ENCODE measurements at places on chromosomes 5 and 9.

DNA sequence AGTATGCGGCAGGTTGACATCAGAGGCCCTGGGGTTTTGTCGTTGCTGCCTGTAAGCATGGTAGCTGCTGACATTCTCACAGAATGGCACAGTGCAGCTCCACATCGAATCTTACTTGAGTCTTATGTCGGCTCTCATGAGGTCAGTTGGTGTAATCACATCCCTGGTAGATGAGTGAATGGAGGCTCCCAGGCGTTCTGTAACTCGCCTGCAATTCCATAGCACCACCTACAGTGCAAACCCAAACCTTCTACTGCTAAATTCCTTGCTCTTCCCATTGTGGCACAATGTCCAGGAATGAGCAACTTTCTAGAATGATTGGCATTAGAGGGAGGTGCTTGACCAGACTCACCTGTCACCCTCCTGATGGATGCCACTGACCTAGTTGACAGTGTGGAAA is 578.4 kb downstream of the CCDC171 start:
- DNase-seq = no peak

DNA sequence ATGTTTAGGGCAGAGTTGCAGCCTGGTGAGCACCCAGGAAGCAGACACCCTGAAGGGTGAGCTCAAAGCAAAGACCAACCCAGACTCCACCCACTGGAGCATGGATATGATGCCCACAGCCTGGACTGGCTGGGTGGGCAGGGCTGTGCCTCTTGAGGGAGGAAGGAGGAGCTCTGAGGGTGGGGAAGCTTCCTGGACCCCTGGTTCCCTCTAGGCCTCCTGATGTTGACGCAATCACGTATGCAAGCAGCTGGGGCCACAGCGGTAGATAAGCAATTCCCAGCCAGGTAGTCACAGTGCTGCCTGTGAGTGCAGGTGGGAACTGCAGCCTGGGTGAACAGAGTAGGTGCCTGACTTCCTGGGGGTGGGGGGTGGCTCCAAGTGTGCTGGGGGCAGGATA is 271.5 kb downstream of the CDK5RAP2 start:
- DNase-seq = no peak

GRCh38 chr5:115070737-115071136 is 99.0 kb downstream of the TRIM36 start:
- no peak for DNase-seq

GRCh38 chr9:36828611-36829013 is 205.5 kb downstream of the PAX5 start:
- no peak for DNase-seq

DNA sequence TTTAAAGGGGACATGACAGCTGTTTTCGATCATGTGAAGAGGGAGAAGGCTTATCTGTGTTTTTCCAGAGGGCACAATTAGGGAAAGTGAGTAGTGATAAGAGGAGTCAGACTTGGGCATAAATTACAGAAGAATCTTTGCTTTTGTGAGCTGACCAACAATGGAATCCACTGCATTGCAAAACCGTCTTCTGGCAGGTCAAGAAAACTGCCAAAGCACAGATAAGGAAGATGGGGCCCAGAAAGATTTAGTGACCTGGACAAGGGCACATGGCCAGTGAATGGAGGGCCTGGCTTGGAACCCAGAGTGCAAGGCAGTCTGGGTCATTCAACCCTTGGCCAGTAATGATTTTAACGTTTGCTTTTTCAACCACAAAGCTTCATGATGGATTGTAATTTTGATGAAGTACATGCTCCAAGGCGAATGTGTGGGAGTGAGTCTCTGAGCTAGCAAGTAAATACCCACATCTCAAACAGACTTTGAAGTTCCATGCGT is 153.2 kb upstream of the MAST4 start:
- no peak for DNase-seq

- DNase-seq = no peak
These were observed 62.5 kb upstream of the ITGA1 start for GRCh38 chr5:52725065-52725746.

- DNase-seq = no peak
These were observed 26.9 kb upstream of the SH3PXD2B start for GRCh38 chr5:172481011-172481800.

DNA sequence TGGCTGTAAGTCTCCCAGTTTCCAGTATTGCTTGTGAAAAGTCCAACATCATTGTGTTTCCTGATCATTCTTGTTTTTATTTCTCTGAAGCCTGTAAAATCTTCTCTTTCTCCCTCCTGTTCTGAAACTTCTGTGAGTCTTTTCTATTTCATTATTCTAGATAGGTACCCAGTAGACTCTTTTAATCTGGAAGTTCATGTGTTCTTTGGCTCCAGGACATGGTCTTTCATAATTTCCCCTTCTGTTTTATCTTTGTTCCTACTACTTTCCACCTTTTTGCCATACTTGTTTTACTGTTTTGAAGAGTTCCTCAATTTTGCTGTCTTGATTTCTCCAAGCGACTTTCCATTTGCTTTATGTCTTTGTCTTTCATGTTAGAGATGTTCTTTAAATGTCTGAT is 168.1 kb downstream of the APBA1 start:
- no peak for DNase-seq

DNA sequence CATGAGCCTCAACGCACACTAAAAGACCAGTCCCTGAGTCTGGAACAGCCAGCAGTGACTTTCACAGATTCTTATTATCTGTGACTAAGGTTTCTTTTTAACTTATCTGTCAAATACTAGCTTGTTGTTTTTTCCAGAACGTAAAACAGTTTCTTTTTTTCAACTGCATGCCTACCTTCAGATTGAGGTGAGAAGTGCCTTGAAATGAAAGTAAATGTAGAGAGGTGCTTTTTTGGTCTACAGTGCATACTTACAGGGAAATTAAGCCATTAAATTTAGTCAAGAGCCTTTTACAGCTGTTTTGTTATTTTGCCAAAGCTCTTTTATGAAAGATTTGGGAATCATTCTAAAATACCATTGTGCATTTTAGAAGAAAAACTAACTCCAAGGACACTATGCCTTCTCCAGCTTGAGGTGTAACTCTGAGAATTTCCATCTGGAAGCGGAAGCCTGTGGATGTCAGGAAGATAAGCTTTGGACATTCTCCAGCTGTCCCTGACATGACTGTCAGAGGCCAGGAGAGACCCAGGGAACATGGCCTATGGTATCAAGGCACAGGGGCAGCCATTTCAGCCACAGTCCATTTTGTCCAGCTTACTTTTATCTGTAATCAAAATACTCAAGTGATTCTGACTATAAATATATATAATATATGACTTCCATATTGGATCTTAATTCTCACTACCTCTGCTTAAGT is 230.3 kb downstream of the GLIS3 start:
- DNase-seq = no peak

GRCh38 chr5:61805101-61805500 is 473.0 kb downstream of the ZSWIM6 start:
- DNase-seq = no peak

- DNase-seq = no peak
These were observed 38.9 kb upstream of the HMGCS1 start for GRCh38 chr5:43352131-43352530.

DNA sequence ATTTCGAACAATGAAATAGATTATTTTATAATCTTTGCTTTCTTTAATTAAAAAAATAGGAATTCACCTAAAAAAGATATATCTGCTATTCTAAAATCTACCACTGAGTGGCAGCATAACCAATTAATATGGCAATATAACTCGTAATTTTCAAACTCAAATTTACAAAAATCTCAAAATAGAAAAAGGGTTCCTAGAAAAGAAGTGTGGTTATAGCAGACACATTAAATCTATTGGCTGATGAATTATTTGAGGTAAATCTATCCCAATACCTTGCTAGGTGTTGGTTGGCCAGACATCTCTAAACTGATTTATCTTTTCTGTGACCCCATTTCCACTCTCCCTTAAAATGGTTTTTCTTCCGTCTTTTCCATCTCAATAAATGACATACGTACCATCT is 30.2 kb upstream of the NRG2 start:
- DNase-seq = no peak

- DNase-seq = no peak
These were observed 28.8 kb downstream of the FBXL17 start for GRCh38 chr5:108353087-108353486.

DNA sequence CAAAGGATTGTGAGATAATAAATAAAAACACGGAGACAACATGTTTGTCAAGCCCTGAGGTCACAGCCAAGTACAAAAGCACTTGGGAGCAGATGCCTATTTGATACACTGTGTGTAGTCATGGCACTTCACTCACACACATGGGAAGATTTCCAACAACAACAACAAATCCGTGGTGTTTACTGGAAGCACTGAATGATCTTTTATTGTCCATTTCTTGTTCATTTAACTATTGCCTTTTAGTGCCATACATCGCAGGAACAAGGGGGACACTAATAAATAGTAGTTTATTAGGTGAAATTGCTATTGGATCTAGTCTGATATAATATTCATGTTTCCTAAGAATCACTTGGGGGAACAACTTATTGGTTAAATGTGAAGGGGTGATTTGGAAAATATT is 20.4 kb upstream of the GDNF start:
- DNase-seq = no peak

GRCh38 chr9:4923580-4924544 is 61.2 kb upstream of the JAK2 start:
- no peak for DNase-seq

GRCh38 chr9:124045076-124045829 is 33.7 kb downstream of the LHX2 start:
- DNase-seq = no peak

- DNase-seq = no peak
These were observed 32.8 kb upstream of the GALNT10 start for GRCh38 chr5:154157483-154158378.

GRCh38 chr5:89303033-89303480 is 420.1 kb upstream of the MEF2C start:
- no peak for DNase-seq

DNA sequence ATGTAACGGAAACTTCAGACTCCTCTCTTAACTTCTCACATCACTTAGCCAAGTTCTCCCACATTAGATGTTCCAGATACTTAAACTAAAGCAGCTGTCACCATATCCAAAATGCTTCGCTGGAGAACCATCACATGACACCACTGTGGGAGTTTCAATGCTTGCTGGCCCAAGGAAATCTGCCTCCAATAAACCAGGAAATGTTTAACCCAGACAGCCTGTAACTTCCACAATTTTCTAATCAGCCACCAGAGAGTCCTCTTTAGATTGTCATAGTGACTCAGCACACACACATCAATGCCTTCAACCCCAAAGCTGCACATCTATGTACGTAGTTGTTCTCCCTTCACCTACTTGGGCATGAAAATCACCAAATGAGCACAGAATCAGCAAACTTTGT is 118.7 kb downstream of the LPAR1 start:
- no peak for DNase-seq

- DNase-seq = no peak
These were observed 152.5 kb downstream of the MACROH2A1 start for GRCh38 chr5:135246605-135246922.

DNA sequence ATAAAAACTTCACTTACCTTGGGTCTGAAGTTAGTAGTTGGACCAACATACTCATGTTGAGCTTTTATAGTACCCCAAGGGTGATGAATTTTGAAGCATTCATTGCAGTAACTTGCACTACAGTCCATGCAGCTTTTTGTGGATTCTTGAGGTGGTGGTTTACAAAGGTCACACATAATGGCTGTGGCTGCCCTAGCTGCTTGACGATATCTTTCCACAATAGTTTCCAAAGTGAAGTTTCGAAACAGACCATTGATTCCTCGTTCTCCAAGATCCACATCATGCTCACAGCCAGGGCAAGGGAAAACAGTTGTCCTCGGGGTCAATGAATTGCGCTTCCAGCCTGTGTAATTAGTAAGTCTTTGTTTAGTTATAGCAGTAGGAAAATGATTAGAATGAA is 22.7 kb downstream of the TRIM36 start:
- no peak for DNase-seq

- no peak for DNase-seq
These were observed 74.7 kb upstream of the RASGRF2 start for GRCh38 chr5:80885396-80886000.

- no peak for DNase-seq
These were observed 14.7 kb upstream of the SFXN1 start for GRCh38 chr5:175463641-175464040.

DNA sequence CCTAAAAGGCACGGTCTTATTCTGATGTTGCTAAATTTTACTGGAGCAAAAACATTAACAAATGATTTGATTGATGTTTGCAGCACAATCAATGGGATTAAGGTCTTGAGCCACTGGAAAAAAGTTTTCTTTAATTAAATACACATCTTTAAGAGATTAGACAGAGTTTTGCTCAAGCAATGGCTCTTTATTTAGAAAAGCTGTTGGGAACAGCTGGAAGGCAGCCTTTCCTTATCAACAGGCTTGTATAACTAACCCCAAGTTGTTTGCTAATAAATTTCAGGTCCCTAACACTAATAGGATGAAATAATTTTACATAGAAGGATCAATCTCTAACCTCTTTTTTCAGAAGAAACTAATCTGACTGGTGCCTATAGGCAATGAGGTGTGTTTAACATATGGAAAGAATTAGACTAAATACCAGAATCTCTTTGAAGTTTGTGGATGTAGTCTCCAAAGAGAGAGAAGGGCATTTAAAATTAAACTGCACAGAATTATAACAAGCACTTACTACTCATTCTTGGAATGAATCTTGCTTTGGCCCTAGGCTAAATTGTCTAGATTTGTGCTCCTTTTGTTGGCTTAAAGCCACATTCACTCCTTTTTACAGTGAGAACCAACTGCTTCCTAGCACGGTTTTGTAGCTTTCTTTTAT is 67.3 kb upstream of the TNFAIP8 start:
- no peak for DNase-seq

DNA sequence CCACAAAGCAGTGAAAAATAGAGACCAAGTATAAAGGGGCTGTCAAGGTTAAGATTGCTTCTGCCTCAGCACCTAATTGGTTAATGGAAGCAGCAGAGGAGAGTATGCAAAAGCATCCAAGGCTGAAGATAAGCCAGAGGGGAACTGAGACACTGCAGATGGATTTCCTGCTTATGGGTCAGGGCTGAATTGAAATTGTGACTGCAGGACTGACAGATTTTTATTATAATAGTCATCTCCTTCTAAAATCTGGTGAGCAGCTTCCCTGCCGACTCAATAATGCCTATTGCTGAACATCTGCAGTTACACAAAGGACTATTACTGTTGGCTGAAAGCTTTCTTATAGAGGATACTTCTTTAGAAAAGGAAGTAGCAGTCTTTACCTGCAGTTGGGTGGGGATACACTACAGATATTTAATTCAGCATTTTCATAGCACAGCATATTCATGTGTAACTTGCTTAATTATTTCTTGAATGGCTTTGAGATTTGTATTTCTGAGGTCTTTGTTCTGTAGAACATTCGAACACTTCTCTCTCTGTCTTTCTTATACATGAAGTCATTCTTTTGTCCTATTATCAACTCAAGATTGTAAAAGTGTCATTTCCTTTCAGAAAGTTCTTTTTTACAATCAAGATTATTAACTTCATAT is 363.0 kb upstream of the RIOK2 start:
- no peak for DNase-seq

Measured in activated CD8-positive, alpha-beta memory T cell treated with anti-CD3 and anti-CD28 coated beads, Interleukin-2, amount 50 U/mL, for 48 hours (primary cell).